Islet precursor cell (in vitro differentiated cells): ENCODE measurements at places on chromosomes 5 and 9.

DNA sequence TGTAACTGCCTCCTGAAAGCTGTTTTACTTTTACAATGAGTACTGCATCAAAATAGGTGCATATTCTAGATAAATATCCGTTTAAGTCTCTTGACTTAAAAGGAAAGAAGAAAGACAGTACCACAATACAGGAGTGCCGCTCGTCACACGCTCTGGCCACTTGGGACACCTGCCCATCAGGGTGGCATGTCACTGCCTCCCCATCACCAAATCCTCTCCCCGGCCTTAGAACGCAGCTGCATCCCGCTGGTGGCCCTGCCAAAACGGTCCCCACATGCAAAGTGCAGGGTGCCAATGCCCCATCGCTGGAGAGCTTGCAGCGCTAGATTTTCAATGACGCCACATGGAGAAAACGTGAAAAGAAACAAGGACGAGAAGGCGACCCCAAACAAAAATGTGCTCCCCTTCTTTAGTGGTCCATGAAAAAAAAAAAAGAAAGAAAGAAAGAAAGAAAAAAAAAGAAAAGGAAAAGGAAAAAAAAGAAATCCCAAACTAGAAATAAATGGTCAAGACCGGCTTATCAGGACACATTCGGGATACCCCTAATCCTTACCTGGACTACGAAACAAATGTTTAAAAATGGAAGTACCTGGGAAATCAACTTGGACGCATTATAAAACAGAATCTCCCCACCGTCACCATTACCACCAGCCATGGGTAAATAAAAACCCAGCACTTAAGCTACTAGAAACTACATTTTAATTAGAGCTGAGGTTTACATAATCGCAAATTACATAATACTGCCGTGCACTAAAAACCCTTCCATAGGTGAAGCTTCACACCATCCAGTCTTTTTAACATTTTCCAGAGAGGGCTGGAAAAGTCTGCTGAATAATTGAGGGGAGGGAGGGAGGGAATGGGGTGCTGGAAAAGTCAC lies 1.0 kb downstream of the ANKH start:
- no peak for DNase-seq

GRCh38 chr5:95406426-95407090 lies 15.4 kb downstream of the FAM81B start:
- DNase-seq: no peak

DNA sequence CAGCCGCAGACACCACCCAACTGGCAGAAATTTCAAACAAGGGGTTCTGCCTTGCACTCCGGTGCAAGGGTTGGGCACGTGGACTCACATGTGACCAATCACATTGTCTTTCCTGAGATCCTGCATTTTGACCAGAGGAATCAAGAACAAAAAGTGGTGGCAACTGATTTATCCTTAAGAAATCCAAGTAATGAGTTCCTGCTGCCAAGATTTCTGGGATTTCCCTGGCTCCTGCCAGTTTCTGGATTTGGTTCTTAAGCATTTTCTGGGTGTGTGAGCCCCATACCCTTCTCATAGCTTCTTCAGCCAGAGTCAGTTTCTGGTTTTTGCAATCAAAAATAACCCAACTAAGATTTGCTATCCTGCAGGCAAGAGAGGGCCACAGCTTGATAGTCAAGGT lies 17.4 kb upstream of the KCNIP1 start:
- DNase-seq: no peak

GRCh38 chr5:139640421-139641115 lies 7.6 kb upstream of the CXXC5 start:
- DNase-seq: peak; percentile 51

DNA sequence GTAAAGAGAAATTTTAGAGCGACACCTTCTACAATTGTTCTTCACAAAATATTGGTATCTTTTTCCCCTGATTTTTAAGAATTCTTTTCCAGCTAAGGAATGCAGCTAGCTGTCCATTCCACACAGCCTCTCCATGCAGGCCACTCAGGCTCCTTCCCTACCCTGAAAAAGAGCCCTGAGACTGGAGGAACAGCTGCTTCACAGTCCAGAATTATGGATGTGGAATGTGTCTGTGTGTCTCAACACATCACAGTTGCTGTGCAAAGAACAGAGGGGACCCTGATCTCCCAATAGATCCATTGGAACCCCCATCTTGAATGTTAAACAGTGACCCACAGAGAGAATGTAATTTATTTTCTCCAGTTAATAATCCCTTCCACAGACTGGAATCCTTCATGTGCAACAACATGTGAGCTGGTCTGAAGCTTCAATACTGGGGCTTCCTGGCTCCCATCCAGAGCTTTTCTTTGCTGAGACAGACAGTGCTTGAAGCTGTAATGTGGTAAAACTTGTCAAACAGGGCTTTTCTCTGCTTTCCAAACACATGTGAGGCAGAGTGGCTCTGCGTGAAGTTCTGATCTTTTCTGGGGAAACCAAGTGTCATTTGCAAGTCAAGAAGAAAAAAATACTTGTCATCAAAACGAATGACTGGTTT lies 53.3 kb upstream of the SMC5 start:
- peak; percentile 55 for DNase-seq

DNA sequence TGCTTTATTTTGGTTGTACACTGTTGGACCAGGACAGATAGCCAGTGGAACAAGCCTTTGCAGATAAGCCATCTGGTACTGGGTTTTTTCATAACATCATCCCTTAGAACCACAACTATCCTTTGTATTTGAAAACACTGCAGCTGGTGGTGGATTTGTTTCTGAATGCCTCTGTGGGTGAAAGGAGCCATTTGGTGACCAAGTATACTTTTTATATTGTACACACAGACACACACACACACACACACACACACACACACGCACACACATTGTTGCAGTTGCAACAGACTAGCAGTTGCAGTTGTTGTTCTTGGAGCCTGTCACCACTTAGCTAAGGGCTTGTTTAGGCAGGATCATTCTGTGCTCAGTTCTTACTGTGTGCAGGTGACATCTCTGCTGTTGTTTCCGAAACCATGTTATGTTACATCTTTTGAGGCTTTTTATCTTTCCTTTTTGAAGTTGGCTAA lies 22.9 kb upstream of the CAVIN4 start:
- DNase-seq: no peak

DNA sequence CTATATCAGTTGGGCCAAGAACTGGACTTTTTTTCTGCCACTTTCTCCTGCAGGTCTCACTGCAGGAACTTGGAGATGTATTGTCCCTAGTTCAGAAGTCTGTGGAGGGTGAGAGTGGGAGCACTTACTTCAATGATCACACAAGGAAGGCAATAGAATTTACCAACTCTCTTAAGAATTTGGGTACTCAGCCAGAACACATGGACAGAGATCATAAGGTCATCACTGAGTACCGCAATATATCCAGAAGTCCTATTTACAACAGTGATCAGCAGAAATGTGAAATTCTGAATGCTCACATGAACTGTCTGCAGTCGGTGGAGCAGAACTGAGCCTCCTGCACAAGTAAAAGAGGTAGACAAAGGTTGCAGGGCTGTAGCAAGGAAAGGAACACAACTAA lies 101.0 kb downstream of the FAM114A2 start:
- no peak for DNase-seq

- peak; percentile 82 for DNase-seq
These were observed 40.7 kb upstream of the HSD17B4 start for GRCh38 chr5:119411361-119412278.

DNA sequence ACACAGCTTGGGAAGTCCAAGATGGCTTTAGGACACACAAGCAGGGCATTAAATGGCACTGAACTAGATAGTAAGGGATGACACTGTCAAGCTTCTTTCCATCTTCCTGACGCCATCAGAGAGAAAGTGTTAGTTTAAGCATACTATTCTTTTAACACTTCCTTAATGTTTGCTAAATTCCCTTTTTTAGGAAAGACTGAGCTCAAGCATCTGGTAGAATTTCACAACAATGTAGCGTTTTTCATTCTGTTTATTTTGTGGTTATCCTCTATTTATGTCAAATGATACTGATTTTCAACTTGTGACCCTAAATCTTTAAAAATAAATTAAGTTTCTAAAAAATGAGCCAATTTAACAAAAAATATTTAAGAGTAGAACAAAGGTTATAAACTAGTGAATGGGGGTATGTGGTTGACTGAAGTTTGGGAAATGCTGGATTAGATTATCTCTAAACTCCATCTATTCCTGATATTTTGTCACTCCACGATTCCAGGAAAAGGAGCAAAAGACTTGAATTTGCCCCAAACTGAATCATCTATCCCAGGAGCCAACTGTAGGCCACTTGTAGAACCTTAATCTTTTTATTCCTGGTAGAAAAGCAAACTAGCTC lies 147.4 kb upstream of the KLF9 start:
- no peak for DNase-seq

DNA sequence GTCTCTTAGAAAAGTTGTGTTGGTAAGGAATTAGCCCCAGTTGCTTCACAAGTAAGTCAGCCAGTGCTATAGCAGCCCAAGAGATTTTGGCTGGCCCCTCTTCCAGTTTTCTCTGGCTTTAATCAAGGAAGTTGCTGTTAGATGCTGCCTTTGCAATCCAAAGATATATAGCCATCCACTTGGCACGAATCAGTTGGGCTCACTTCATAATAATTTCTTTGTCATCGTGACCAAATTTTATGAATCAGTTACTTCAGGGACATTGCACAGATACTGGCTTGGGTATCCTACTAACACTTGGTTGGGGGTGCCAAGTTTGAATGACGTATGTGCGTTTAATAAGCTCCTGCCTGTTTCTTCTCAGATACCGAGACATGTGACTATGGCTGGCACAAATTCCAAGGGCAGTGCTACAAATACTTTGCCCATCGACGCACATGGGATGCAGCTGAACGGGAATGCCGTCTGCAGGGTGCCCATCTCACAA lies 81.5 kb downstream of the VCAN start:
- no peak for DNase-seq

GRCh38 chr9:15286161-15286821 lies 20.7 kb downstream of the TTC39B start:
- DNase-seq: no peak

DNA sequence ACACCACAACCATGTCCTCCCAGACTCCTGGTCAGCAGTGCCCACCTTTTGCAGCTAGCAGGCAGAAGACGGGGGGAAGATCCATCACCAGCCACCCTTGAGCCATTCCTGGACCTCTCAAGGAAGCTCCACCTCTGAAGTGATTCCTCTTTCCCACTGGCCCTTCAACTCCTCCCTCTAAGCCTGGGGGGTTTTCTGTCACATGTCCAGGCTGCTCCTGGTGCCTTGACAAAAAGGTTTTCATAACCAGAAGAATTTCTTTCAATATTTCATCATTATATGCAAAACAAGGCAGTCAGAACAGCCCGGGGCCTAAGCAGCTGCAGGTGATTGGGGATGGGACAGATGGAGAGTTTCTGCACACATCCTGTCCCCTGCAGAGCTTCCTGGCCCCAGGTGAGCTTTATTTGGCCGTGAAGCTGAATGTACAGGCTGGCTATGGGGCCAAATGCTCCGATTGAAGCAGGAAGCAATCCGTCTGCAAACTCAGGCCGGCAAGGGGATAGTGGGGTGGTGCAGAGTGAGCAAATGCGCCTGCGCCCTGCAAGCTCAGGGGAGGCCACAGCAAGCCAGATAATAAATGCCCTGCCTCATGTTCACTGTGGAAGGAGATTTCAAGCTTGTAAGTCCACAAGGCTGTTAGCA lies 173.5 kb downstream of the C5orf15 start:
- DNase-seq: peak; percentile 49

DNA sequence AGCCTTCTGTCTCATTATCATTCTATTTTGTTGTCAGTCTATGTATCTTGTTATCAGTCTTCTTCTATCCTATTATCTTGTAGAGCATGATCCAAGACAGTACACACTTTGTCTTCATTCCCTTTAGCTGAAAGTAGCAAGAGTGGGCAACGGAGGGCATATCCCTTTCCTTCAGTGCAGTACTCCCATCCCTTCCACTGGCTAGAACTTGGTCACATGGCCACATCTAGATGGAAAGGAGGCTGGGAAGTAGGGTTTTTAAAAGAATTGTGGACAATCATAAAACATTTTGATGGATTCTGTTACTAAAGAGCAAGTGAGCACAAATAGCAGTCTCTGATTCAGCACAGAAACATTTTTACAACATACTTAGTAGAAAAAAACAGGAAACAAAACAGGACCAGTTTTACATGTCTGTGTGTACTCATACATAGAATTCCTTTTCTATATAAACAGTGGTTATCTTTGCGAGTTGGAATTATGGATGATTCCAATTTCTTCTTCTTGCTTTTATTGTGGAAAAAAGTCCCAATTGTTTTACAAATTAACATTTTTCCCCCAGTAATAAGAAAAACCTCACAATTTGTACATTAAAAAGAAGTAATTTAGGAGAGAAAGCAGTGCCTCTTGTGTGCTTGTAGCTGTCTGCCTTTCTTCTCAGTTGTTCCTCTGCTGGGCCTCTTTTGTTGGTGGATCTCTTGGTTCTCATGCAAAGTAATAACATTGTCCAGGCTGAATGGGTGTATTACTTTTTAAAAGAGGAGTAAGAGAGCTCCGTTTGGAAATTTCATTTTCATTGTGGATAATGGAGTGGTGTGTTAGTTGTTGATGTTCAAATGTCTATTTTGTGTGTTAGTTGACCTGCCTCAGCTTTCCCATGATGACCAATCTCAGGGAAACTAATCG lies 410.9 kb upstream of the TRPC7 start:
- DNase-seq: no peak

GRCh38 chr9:12930906-12931305 lies 156.1 kb downstream of the LURAP1L start:
- DNase-seq: peak; percentile 90

- DNase-seq: no peak
These were observed 215.8 kb downstream of the HSPA4 start for GRCh38 chr5:133267601-133268000.

GRCh38 chr5:62812621-62813255 lies 234.1 kb downstream of the LRRC70 start:
- no peak for DNase-seq

GRCh38 chr9:8390571-8390970 lies 591.0 kb upstream of the DMAC1 start:
- DNase-seq: no peak

DNA sequence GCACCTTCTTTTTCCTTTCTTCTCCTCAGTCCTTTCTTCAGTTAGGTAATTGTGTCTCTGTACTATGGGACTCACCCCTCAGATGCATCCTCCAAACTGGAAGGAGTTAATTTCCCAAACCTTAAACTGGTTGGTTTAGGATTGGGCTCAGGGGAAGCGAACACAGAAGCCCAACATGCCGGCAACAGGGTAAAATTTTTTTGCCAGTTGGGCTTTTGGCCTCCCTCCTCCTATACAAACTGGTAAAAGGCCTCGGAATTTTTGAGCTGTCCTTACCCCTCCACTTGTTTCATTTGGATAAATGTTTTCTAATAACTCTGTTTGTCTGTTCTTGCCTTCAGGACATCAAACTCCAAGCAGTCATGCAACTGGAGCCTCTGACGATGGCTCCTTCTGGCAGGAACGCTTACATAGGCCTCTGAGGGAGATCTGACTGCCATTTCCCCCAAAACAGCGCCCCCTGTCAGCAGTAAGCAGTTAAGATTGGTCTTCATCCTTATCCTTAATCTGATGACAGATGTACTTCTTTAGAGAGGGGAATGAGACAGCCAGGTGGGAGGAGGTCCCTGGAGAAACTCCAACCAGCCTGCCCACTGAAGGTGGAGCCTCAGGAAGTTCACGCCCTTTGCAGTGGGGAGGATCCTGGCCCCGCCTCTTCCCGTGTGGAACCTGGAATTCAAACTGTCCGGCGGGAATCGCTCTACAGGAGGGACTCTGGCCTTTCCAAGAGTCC lies 57.8 kb upstream of the SPINK5 start:
- DNase-seq: no peak
